Pancreas (tissue), 10 donors: ENCODE measurements at places on chromosomes 11 and 22. TPM values are rescaled to one million over a fixed set of nuclear protein-coding genes. Genes with fewer than 3 reads are reported as not detected.

DNA sequence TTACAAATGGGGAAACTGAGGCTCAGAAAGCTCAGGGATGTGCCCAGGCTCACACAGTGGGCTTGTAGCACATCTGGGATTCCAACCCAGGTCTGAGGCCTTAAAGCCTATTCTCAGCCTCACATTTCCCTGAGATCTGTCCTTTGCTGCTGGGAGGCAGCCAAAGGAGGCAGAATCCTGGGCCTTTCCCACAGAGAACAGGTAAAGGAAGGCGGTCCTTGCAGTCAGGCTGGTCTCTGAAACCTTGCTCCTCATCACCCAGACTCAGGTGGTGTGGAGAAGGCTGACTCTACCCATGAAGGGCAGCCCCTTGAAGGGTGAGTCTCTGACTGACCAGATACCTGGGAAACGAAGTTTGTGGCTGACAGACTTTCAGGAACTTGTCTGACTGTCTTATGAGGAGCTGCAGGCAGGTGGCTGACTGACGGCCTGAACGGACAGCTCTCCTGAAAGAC lies 7.8 kb downstream of the SLCO2B1 start:
- peaks cover 54% of the 10 kb centered on the region for H3K4me1 ChIP-seq
- no peaks in the 10 kb centered on the region for H3K27me3 ChIP-seq
- DNase-seq = no peak
- H3K4me3 ChIP-seq = peak overlapping the region; percentile 27

The FBXO3 gene
- total RNA-seq = 12.2 TPM

DNA sequence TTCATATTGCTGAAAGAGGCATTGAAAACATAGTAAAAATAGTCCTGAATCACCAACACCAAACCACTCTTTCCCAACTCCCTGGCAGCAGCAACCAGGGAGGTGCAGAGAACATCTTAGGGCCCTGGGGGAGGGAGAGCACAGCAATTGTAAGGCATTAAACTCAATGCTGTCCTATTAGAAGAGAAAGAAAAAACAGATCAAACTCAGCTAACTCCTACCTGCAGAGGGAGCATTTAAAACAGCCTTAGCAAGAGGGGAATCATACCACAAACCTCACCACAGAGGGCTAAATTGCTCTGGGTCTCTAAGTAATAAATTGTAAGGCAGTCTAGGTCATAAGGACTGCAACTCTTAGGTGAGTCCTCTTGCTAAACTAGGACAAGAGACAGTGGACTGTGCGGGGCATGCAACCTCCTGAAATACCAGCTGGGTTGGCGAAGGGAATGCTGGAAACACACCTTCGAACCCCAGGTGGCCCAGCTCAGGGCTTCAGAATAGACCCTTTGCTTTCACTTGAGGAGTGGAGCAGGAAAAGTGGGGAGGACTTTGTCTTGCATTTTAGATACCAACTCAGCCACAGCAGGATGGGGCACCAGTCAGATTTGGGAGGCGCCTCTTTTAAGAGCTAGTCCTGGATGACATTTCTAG lies 697.1 kb upstream of the FAT3 start:
- no peaks in the 10 kb centered on the region for H3K27me3 ChIP-seq
- no peak overlapping the region for H3K4me3 ChIP-seq
- no peaks in the 10 kb centered on the region for H3K4me1 ChIP-seq

DNA sequence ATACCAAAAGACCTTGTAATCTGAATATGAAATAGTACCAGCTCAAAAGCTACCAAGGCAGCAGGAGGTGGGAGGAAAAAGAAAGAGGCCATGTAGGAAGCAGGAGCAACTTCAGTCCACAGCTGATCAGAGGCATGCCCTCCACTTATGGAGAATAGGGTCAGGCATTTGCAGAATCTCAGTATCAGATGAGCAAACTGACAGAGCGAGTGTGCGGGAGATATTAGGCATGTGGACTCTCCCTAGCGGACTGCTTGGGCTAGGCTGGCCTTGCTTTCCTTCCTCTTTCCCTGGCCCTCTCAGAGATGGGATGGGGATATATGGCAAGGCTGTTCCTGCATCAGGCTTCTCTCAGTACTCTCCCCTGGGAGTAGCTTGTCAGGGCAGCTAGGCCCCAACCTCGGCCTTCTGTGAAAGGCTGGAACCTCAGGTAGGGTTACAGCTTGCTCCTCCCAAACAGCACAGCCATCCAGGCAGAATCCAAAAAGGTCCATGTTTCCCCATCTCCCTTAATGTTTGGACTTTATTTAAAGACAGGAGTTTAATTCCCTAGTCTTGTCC lies 37.0 kb downstream of the ETS1 start:
- H3K4me1 ChIP-seq = no peaks in the 10 kb centered on the region
- H3K27ac ChIP-seq = no peak overlapping the region
- no peak overlapping the region for H3K4me3 ChIP-seq

The GGTLC2 gene
- total RNA-seq = not detected

GRCh38 chr22:36295247-36295646 lies 42.3 kb downstream of the APOL1 start:
- no peak overlapping the region for H3K4me3 ChIP-seq
- H3K27ac ChIP-seq = no peak overlapping the region
- peak; percentile 35 for DNase-seq
- no peaks in the 10 kb centered on the region for H3K27me3 ChIP-seq

GRCh38 chr22:45905326-45905923 lies 71.5 kb downstream of the WNT7B start:
- no peak overlapping the region for H3K4me3 ChIP-seq
- no peak for DNase-seq
- no peaks in the 10 kb centered on the region for H3K4me1 ChIP-seq
- H3K27ac ChIP-seq = no peak overlapping the region

- no peaks in the 10 kb centered on the region for H3K36me3 ChIP-seq
- no peaks in the 10 kb centered on the region for H3K27me3 ChIP-seq
- H3K4me1 ChIP-seq = no peaks in the 10 kb centered on the region
- H3K4me3 ChIP-seq = no peak overlapping the region
- no peak overlapping the region for H3K27ac ChIP-seq
- DNase-seq = no peak
Measured at GRCh38 chr11:96680211-96681018, 290.6 kb downstream of the JRKL start.

DNA sequence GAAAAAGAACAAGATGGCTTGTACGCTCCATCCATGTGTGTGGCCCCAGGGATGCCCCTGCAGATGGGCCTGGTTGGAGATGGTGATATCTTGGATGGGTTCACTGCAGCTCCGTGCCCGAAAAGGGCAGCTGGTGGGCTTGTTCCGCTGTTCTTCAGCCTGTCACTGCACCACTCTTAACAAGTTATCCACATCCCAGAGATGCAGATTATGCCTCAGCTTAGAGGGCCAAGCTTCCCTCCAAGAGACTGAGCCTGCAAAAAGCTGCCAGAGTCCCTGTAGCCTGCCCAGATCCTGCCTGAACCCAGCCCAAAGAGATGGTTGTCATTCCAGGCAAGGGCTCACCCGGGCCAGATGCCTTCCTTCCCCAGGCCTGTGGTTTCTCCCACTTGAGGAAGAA lies 308.0 kb downstream of the OPCML start:
- no peaks in the 10 kb centered on the region for H3K4me1 ChIP-seq
- no peaks in the 10 kb centered on the region for H3K36me3 ChIP-seq
- H3K4me3 ChIP-seq = no peak overlapping the region
- H3K27me3 ChIP-seq = no peaks in the 10 kb centered on the region
- DNase-seq = no peak
- no peak overlapping the region for H3K27ac ChIP-seq

DNA sequence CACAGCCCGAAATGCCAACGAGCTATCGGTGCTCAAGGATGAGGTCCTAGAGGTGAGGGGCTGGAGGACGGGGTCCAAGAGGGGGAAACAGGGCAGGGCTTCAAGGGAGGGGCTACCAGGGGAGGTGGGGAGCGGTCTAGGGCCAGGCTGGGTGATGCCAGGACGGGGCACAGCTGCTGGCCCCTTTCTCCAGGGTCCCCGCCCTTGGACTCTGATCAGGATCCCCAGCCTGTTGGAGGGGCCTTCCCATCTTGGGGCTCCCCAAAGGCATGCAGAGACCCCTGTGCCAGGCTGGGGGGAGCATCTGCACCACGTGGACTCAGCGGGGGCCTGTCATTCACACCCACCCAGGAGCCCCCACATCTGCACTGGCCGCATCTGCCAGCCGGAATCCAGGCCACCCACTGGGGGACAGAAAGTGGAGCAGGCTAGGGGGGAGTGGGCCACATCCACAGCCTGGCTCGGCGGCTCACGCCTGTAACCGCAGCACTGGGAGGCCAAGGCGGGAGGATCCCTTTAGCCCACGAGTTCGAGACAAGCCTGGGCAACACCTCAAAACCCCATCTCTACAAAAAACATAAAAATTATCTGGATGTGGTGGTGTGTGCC lies 18.9 kb downstream of the EPS8L2 start:
- H3K4me1 ChIP-seq = peaks cover 11% of the 10 kb centered on the region
- no peaks in the 10 kb centered on the region for H3K27me3 ChIP-seq
- no peak overlapping the region for H3K27ac ChIP-seq
- DNase-seq = peak; percentile 27
- H3K4me3 ChIP-seq = no peak overlapping the region

The SYT7 gene
- 4.3 TPM for total RNA-seq

DNA sequence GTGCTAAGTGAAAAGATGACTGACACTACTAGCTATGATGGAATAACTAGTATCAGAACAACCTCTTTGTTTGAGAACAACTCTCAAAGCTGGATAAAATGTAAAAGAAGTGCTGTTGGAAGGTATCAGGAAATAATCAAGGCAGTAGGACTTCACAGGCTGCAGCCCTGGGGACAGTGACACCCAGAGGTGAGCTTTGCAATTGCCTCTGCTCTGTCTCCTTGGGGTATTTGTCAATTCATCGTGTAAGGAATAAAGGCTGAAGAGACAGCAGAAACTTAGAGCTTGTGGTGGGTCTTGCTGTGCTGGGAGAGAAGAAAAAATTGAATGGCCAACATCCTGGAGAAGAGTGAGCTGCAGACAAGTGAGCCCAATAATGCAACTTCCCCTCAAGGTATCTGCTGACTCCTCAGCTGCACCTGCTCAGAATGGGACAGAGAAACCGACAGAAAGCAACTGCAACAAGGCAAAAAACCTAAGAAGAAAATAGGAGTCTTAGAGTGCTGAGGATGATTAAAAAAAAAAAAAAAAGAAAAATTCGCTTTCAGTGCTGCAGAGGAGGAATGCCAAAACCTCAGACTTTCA lies 141.1 kb downstream of the RCN1 start:
- H3K27ac ChIP-seq = no peak overlapping the region
- H3K4me1 ChIP-seq = no peaks in the 10 kb centered on the region
- no peaks in the 10 kb centered on the region for H3K27me3 ChIP-seq

GRCh38 chr11:117185736-117186430 lies 7.3 kb downstream of the SIDT2 start:
- peaks cover 8% of the 10 kb centered on the region for H3K4me1 ChIP-seq
- DNase-seq = no peak
- H3K4me3 ChIP-seq = no peak overlapping the region
- no peaks in the 10 kb centered on the region for H3K27me3 ChIP-seq
- H3K27ac ChIP-seq = peak overlapping the region; percentile 61

The LZTR1 gene
- total RNA-seq = 22.2 TPM

DNA sequence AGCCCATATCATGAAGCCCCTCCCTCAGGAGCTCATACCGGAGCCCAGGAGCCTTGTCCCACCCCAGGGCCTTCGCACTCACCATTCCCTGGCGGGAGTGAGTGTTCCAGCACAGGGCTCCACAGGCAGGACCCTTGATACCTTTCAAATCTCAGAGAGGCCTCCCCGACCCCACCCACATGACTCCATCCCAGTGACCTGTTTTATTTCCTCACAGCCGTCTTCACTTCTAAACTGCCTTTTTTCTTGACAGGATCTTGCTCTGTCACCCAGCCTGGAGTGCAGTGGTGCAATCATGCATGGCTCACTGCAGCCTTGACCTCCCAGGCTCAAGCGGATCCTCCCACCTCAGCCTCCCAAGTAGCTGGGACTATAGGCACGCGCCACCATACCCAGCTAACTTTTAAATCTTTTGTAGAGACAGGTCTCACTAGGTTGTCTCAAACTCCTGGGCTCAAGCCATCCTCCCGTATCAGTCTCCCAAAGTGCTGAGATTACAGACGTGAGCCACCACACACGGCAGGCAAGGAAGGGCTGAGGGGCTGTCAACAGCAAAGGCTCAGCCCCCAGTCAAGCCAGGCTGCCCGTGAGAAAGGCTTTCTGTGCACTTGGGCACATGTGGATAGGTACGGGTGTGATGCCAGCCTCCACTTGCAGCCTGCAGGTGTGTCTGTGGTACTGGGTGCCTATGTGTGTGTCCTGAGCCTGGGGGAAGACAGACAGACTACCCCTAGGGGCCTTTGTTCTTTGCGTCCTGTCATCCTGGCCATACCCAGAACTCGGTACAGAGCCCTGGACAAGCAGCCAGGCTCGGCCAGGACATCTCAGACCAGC lies 9.3 kb downstream of the RPL3 start:
- H3K36me3 ChIP-seq = peaks cover 26% of the 10 kb centered on the region
- H3K27ac ChIP-seq = no peak overlapping the region
- H3K4me1 ChIP-seq = no peaks in the 10 kb centered on the region
- DNase-seq = no peak
- H3K27me3 ChIP-seq = no peaks in the 10 kb centered on the region

The ZNF215 gene
- total RNA-seq = 2.8 TPM

The ABCG4 gene
- total RNA-seq = not detected

DNA sequence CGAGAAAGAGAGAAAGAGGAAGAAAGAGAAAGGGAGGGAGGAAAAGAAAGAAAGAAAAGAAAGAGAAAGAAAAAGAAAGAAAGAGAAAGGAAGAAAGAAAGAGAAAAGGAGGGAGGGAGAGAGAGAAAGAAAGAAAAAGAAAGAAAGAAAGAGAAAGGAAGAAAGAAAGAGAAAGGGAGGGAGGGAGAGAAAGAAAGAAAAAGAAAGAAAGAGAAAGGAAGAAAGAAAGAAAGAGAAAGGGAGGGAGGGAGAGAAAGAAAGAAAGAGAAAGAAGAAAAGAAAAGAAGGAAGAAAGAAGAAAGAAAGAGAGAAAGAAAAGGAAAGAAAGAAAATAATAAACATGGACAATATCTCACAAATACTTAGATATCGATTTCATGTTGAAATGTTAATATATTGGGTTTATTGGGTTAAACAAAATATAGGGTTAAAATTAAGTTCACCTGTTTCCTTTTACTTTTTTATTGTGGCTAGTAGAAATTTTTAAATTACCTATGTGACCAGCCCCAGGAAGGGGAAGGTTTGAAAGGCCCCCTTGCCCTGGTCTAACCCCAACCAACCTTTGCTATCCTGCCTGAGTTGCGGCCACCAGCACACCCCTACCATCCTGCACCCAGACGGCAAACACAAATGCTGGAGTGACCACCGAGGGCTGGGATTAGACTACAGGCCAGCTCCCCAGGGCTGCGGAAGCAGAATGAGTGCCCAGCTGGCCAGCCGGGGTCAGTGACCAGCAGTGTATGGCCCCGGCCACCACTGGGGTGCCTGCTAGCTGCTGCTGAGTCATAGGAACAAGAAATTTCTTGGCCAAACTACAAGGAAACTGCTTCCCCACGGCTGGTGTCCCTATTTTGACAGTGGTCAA lies 81.0 kb upstream of the FGF3 start:
- H3K4me1 ChIP-seq = no peaks in the 10 kb centered on the region
- no peak overlapping the region for H3K27ac ChIP-seq
- no peaks in the 10 kb centered on the region for H3K36me3 ChIP-seq
- H3K27me3 ChIP-seq = no peaks in the 10 kb centered on the region

The BLID gene
- total RNA-seq = not detected

- no peaks in the 10 kb centered on the region for H3K27me3 ChIP-seq
- no peak overlapping the region for H3K27ac ChIP-seq
- no peak for DNase-seq
- no peaks in the 10 kb centered on the region for H3K4me1 ChIP-seq
- H3K36me3 ChIP-seq = no peaks in the 10 kb centered on the region
Measured at GRCh38 chr11:94025690-94026394, 4.7 kb downstream of the HEPHL1 start.

GRCh38 chr11:70577948-70578347 lies 179.6 kb downstream of the CTTN start:
- H3K36me3 ChIP-seq = no peaks in the 10 kb centered on the region
- no peak overlapping the region for H3K27ac ChIP-seq
- no peaks in the 10 kb centered on the region for H3K27me3 ChIP-seq
- no peaks in the 10 kb centered on the region for H3K4me1 ChIP-seq
- no peak overlapping the region for H3K4me3 ChIP-seq

The DDI1 gene
- total RNA-seq = not detected
